Left kidney (tissue), 8 donors: ENCODE measurements at places on chromosomes 16 and 17.
A peak's percentile ranks its signal among the peaks of the same experiment; 100 is the strongest.

DNA sequence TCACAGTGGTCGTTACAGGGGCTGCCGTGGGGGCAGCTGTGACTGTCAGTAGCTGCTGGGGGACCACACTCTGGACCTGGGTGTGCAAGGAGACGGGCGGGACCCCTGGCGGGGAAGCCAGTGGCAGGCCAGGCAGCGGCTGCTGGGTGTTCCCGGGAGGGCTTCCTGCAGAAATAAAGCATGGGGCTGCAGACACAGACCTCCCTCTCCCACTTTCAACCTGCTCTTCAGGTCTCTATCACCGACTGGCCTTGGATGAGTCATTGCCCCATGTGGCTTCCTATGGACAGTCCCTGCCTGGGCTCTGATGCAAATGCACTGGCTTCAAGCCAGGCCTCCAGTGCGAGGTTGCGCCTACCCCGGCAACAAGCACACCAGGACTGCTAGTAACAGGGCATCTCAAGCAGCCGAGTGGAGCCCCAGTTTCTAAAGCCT lies 17.2 kb downstream of the SREBF1 start:
- no peak for DNase-seq

GRCh38 chr16:85918436-85918835 lies 19.5 kb downstream of the IRF8 start:
- no peak for DNase-seq

DNA sequence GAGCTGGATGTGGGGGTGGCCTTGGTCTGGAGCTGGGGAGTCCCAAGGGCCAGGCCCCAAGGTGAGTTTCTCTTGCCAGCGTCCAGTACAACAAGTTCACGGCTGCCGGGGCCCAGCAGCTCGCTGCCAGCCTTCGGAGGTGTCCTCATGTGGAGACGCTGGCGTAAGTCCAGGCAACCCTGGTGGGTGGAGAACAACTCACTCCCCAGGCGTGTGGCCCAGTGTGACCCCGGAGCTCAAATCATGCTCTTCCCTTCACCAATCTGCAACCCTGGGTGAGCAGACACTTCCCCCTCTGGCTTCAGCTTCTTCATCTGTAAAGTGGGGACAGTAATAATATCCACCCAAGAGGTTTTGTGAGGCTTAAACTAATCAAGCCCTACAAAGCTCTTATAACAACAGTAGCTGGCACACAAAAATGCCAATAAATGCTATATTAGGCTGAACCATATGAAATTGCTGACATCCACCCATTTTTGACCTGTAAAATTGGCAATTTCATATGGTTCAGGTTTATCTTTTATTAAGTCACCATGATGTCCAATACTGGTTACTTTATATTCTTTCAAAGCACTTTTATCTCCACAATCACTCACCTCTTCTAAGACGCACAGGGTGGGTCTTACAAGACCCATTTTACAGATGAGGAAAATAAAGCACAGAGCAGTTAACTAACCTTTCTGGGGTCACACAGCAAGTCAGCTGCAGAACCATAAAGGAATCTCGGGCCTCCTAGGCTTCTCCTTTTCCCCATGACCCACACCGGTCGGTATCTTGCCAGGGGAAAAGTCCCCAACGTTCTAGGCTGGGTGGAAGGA lies 19.7 kb downstream of the DEXI start:
- DNase-seq = no peak

DNA sequence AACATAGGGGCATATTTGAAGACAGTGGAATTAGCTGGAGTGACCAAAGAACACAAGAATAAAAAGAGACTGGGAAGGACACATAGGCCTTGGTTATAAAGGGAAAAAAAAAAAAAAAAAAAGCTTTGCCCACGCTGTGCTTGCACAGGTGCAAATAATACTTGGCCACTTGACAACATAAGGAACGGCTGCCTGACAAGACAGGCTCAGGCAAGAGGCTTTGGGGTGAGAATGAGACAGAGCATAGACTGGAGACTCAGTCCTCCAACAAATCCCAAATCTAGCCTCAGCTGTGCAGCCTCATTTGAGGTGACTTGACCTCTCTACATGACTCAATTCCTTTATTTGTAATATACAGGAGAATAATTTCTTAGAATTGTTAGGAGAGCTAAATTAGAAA lies 332.8 kb upstream of the DYNLRB2 start:
- no peak for DNase-seq

DNA sequence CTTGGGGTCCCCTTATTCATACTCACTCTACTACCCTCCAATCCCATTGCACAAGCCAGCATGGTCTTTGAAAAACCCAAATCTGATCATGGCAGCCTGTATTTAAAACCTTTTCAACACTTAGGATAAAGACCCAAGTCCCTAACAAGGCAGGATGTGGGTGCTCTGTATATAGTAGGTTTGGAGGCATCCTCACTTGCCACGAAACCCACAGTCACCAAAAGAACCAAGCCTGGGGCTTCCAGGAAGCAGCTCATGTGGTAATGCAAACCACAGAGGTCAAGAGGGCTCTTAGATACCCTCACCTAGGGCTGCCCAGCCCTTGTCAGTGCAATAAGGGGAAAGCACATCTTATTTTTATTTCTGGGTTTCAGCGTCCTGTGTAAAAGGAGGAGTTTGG lies 218.6 kb upstream of the ASIC2 start:
- no peak for DNase-seq

- no peak for DNase-seq
These were observed 7.7 kb upstream of the ITGAE start for GRCh38 chr17:3808701-3809100.

DNA sequence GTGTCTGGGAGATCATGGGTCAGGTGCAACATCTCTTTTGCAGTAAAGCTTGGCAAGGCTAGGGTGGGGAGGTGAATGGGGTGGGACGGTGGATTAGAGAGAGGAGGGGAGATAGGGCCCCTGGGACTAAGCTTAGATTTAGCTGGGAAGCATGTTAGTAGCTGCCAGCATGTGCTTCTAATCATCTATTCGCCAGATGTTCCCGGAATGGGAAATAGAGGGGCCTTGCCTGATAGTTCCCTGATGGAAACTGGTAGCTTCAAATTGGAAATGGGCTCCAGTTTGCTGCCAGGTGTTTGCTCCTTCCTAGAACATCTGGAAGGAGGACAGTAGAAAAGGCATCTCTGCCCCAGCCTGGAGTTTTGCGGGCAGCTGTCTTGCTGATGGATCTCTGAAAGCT lies 176.1 kb downstream of the CCDC182 start:
- DNase-seq = no peak

DNA sequence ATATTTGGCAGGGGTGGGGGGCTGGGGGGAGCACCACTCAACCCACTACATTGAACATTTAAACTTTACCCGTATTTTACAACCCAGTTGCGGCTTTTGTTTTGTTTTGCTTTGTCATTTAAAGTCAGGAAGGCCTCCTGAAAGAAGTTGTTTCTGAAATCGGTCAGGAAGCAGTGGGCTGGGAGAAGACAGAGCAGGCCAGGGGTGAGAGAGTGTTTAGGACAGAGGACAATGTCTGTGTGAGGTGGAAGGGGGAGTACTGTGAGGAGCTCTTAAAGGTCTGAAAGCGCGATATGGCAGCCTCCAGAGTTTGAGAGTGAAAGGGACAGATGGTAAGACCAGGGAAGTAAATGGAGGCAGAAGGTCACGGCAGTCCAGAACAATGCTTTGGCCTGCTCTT lies 6.1 kb upstream of the WFIKKN2 start:
- no peak for DNase-seq

DNA sequence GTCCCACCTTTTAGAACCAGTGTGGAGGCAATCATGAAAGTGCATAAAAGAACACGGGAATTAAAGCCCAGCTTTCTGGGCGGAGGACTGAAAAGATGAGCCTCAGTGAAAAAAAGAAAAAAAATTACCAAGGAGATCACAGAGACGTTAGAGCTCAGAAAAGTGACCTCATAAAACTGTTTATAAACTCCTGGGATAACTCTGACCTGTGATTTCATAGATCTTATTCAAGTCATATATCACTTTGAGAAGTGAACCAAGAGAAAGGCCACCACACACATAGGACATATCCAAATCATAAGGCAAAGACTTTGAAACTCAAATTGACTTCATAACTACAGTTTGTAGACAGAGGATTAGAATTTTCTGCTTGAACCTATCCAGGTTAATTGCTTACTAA lies 90.1 kb downstream of the KCNJ2 start:
- no peak for DNase-seq

- no peak for DNase-seq
These were observed 1.4 kb downstream of the DCXR start for GRCh38 chr17:82035956-82036633.

DNA sequence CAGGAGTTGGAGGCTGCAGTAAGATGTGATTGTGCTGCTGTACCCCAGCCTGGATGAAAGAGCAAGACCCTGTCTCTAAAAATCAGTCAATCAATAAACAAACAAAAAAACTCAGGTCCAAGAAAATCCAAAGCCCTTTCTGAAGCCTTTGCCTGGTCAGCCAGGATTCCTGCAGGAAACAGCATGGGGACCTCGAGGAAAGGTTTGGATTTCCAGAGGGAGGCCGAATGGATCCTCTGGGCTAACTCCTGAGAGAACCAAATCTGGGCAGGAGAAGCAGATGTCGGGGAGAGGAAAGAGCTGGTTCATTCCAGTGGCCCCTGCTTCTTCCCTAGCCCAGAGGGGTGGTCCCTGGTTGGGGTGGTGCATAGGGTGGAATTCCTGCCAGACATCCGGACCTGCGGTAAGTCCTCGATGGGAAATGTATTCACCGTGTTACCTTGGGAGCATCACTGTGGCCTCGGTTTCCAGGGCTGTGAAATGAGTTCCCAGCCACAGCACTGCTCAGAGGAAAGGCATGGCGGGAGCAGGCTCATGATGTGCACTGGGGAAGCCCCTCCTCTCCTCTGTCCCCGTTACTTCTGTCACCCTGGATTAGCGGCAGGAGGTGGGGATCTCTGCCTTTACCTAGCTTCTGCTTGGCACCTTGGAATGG lies 75.1 kb downstream of the CYLD start:
- no peak for DNase-seq

- DNase-seq = no peak
These were observed 48.4 kb downstream of the CLEC16A start for GRCh38 chr16:10992797-10993196.

GRCh38 chr16:7689234-7689633 lies 356.6 kb downstream of the RBFOX1 start:
- DNase-seq = no peak

DNA sequence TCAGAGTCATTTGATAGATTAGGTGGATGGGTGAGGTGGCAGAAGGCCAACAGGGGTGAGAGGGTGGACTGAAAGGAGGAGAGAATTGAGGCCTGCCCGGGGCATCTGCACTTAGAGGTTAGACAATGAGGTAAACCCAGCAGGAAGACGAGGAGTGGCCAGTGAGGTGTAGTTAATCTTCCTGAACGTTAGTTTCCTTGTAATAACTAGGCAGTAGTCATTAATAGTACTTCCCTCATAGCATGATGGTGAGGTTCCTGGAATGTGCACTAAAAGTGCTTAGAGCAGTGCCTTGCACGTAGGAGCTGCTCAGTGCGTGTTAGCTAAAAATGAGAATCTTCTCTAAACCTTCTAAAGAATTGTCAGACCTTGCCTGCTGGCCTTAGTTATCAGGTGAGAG lies 13.5 kb upstream of the KSR1 start:
- DNase-seq = no peak

GRCh38 chr17:37305406-37305905 lies 70.3 kb upstream of the C17orf78 start:
- no peak for DNase-seq

GRCh38 chr17:55161935-55162555 lies 102.7 kb upstream of the HLF start:
- DNase-seq = no peak

- peak; percentile 65 for DNase-seq
These were observed 479 bp downstream of the ITGA3 start for GRCh38 chr17:50056217-50056960.

DNA sequence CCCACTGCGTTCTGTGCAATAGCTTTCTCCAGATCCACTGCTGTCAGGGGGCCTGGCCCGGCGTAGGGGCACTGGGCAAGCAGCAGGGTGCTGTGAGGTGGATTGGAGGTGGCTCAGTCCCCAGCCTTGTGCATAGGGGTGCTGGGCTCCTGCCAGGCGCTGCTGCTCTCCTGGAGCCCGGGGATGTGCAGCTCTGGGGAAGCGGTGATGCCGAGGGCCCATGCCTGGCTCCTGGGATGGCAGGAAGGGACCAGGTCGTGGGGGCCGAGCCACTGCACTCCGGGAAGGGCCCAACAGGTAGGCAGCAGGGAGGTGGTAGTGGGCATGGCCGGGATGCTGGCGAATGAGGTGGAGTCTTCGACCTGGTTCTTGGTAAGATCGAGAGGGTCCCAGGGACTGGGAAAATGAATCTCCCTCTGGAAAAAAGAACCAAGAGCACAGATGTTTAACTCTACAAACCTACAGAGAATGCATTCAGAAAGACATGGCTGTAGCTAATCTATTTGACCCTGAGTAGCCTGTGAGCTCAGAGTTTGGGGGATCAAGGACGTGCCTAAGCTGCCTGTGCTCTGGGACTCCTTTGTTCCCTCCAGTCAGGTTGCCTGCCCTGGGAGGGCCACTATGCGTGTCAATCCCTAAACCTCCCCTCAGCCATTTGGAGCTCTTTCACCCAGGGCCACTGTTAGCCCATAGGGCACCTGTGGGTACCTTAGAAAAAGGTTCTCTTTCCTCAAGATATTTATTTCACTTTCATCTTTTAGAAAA lies 6.6 kb upstream of the SUPT4H1 start:
- DNase-seq = no peak

- DNase-seq = no peak
These were observed 36.5 kb upstream of the SRSF1 start for GRCh38 chr17:58043221-58044181.

DNA sequence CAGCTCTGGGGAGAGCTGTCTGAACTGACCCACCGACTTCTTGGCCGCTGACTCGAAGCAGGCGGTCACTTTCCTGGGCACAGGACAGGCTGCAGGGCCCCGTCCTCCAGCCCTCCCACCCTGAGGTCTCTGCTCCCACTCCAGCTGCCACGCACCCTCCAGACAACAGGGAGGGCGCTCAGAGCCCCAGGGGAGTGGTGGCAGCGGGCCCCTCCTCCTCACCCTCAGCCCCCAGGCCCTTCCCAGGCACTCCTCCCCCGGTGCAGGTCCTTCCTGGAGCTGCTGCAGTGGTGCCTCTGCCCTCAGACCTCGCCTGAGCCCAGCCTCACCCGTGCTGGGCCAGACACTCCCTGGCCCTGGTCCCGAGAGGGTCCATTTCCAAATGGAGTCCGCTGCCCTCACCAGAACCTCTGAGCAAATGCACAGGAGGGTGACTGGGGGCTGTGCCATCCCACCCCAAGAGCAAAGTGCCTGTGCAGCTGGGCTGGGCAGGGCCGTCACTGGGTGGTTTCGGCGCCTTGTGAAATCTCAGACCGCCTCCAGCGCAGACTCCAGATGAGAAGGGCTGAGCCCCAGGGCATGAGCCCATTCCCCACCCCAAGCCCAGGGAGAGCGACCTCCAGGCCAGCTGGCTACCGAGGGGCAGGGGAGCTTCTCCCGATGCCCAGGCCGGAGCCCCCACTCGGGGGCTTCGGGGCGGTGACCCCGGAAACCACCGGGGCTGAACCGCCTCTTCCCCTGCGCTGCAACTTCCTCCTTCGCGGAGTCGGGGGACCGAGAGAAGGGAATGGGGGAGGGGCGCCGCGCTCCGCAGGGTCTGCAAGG lies 717 bp downstream of the CYBA start:
- no peak for DNase-seq

GRCh38 chr17:7586673-7587419 lies 3.0 kb downstream of the SOX15 start:
- no peak for DNase-seq

DNA sequence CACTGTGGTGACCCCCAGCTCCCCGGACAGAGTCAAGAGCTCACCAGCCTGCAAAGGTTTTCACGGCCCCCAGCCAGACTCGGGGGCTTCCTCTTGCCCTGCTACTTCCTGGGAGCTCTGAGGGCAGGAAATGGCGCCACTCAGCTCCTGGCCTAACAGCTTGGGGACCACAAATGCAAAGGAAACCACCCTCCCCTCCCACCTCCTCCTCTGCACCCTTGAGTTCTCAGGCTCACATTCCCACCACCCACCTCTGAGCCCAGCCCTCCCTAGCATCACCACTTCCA lies 375 bp upstream of the SPN start:
- no peak for DNase-seq
